Tibial nerve (tissue), 4 donors: ENCODE measurements at places on chromosomes 12 and 14.

DNA sequence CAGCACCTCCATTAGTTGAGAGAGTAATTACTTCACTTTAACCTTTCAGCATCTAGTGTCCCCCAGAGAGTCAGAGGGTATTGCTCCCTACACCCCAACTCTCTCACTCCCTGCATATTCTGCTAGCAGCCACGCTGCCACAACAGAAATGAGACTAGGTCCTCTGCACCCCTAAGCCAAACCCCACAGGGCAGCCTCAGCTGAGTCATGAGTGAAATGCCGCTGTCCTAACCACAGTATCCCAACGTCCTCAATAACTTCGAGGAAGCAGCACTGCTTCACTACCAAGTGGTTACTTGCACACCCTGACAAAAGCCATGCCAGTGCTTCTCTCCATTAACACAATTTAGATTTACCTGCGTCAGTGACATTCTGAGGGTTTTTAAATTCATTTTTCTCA lies 6.9 kb upstream of the LYZ start:
- DNase-seq = no peak

DNA sequence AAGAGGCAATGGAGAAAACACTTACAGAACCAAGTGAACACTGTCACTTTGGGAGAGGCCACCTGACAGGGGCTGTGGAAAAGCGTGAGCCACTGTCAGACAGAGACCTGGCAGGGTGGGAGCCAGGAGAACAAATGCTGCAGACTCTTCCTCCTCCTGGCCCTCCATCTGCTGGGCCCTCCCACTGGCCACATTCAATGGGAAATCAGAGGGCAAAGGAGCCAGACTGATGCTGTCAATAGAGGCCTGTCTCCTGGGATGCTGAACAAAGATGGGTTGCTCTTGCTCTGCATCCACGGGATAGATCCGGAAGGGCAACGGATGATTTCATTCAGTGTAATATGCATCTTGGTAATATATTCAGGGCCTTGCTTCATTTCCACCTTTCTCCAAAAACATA lies 44.9 kb upstream of the BCAT1 start:
- no peak for DNase-seq

- no peak for DNase-seq
Observed at GRCh38 chr14:58455593-58456265, 28.2 kb downstream of the KIAA0586 start.

DNA sequence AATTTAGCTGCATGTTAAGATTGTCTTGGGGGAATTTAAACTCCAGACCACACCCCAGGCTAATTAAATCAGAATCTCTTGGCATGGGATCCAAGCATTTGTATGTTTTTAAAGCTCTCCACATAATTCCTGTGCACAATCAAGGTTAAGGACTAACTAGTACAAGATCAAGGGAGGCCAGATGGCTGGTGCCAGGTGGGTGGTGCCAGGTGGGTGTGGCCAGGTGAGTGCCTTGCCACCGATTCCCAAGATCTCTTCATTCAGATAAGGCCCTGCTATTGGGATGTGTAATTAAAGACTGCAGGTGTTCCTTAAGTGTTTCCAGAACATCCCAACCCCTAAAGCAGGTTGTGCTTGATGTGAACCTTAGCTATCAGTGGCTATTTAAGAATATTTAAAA lies 75.1 kb downstream of the NRXN3 start:
- no peak for DNase-seq

DNA sequence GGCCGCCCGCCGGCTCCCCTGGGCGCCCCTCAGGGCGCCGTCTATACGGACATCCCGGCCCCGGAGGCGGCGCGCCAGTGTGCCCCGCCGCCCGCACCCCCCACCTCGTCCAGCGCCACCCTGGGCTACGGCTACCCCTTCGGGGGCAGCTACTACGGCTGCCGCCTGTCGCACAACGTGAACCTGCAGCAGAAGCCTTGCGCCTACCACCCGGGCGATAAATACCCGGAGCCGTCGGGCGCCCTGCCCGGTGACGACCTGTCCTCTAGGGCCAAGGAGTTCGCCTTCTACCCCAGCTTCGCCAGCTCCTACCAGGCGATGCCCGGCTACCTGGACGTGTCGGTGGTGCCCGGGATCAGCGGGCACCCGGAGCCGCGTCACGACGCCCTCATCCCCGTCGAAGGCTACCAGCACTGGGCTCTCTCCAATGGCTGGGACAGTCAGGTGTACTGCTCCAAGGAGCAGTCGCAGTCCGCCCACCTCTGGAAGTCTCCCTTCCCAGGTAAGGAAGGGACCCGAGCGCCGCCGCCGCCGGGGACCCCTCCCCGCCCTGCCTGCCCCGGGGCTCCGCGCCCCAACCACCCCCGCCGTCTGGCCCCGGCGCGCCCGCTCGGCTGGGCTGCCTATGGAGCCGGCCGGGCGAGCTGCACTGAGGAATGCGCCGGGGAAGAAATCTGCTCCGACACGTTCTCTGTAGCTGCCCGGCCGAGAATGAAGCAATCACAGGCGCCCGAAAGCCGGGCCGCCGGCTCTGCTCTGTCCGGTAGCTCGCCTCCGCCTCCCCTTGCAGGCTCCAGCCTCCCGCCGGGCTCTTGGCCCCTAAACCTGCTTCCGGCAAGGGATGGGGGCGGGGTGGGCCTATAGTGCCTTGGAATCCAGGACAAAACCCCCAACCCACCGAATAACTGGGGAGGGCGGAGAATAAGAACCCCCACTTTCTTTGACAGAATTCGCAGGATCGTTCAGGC lies 794 bp downstream of the HOXC13 start:
- no peak for DNase-seq
